ENCODE measurements at places on chromosomes 6 and 20.

DNA sequence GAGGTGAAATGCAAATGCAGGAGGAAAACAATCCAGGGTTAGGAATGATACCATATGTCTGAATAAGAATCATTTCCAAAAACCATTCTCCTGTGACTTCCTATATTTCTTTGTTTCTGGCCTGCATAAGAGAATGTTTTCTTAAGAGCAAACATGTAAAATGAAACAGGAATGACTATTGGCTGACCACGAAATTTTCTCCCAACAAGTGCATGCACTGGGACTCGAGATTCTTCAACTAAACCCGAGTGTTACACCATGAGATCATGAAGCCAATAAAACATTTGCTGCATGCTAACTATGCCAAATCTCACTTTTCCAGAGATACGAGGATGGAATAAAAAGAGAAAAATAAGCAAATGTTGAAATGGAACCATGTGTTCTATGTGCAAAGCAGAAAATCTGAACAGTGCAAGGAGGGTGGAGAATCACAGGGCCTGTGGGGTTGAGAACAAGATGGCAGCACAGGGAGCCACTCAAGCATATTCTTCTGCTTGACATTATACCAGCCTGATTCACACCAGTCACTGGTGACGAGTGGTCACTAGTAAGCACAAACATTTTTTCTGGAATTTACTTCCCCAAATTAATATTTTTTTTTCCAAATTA, 212.2 kb upstream of the FOXA2 start:
- no peak for DNase-seq

DNA sequence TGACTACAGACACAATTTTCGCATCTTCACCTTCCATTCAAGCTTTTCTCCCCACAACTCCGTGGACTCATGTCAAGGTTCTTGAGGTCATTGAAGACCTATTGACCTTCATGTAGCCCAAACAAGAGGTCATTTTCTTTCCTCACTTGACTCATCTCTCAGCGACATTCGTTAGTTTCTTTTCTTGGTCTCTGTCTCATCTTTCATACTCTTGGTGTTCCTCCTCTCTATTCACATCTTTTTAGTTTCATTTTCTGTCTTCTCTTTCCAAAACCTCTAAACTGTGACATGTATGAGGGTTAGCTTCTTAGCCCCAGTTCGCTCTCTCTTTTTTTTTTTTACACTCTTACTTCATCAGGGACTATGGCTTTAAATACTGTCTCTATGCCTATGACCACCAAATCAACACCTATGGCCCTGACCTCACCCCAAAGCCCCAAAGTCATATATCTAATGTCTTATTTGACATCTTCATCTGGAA, 128.6 kb upstream of the BACH2 start:
- no peak for DNase-seq

- no peak for DNase-seq
Observed at GRCh38 chr6:112041535-112041934, 12.4 kb upstream of the CCN6 start.

- DNase-seq: no peak
Observed at GRCh38 chr6:161107779-161108730, 116.5 kb downstream of the MAP3K4 start.

- DNase-seq: no peak
Observed at GRCh38 chr6:74491844-74492374, 713.9 kb downstream of the COL12A1 start.

GRCh38 chr6:142827369-142827768, 117.6 kb downstream of the HIVEP2 start:
- no peak for DNase-seq

GRCh38 chr20:51631011-51631950, 88.8 kb upstream of the NFATC2 start:
- no peak for DNase-seq

DNA sequence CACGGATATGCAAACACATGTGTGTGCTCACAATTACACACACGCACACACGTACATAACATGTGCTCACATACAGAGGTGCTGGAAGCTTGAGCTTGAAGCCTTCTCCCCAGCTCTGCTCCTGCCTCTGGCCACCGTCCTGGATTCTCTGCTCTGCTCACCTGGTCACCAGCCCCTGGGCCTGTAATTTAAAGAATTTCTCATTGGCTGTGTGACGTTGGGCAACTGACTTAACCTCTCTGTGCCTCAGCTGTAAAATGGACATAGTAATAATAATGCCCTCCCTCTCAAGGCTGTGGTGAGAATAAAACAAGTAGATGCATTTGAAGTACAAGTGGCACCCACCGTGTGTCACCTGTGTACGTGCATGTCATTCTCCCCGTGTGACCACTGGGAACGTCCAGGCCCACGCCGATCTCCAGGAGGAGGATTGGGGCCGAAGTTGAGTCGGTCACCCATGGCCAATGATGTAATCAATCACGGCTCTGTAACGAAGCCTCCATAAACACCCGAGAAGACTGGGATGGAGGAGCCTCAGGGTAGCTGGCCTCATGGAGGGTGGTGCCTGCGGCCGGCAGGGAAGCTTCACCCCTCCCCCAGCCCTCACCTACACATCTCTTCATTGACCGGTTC, 160.9 kb upstream of the AFDN start:
- no peak for DNase-seq

DNA sequence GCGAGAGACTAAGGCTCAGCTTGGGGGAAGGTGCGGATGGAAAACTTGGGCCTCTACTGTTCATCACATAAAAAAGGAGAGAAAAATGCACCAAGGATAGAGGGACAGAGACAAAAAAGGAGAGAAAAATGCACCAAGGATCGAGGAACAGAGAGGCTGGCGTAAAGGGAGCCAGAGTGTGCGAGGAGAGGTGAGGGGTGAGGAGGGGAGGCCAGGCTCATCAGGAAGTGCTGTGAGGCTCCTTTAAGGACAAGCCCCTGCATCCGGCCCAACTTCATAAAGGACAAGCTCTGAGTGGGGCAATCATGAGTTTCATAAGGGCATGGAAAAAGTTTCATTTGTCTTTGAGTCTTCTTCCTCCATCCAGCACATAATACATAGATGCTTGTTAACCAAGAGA, 117.2 kb upstream of the NXT1 start:
- no peak for DNase-seq

- DNase-seq: no peak
Observed at GRCh38 chr6:151015101-151015700, 149.7 kb downstream of the MTHFD1L start.

DNA sequence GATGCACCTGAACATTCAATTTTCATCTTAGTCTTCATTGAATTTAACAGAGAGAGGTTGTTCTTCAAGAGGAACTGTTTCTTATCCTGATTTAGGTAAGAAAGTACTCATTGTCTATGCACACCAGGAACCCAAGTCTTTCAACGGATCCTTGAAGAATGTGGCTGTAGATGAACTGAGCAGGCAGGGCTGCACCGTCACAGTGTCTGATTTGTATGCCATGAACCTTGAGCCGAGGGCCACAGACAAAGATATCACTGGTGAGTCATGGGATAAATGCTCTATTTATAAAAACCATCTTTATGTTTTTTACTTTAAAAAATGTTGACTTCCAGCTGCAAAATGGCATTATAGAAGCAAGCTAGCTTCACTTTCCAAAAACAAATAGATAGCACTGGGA, 10.2 kb downstream of the NQO2 start:
- DNase-seq: no peak

DNA sequence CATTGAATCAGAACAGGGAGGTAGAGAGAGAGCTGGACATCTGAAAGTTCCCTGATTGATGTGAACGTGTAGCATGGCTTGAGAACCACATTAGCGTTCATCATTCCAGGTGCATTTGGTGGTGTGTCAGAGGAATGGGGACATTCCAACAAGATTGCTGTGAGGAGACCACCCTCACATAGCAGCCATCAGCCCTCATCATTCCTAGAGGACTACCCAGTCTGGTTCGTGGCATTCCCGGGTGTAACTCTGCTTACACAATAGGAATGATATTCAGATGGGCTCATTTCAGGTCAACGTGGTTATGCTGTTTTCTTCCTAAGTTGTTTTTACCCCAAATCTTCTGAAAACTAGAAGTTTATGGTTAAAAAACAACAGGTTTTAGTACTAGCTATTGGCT, 62.2 kb upstream of the KLHL31 start:
- no peak for DNase-seq

DNA sequence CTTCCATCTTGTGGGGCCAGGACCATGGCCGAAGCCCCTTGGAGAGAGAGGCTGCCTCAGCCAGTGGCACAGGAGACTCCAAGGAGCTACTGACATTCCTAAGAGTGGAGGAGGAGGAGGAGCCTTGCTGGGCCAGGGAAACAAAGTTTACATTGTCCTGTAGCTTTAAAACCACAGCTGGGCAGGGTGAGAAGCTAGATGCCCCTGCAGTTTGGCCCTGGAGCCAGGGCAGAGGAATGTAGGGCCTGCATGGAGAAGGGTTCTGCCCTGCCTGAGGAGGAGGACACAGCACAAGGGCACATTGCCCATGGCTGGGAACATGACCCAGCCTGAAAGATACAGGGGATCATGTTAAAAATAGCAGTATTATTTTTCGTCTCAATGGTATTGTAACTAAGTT, 37.4 kb downstream of the PLCG1 start:
- no peak for DNase-seq

DNA sequence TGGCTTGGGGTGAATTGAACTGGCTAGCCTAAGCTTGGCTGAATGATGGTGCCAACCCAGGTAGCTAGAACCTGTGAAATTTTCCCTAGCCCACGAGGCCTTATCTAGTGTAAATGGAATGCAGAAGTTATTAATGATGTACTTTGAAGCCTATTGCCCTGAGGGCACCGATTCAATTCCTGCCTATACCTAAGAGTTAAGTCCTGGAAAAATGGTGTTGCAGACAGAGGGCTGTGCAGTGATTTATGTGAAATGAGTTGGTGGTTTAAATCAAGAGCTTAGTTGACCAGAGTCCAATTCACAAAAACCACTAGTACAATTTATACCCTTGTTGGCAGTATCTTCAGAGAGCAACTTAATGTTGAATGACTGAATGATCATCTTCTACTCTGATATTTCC, 373.8 kb upstream of the JAG1 start:
- DNase-seq: no peak

GRCh38 chr6:31467151-31467550, 30.8 kb upstream of the MICB start:
- DNase-seq: no peak

GRCh38 chr6:31579546-31580437, 2.4 kb downstream of the LTB start:
- DNase-seq: no peak

- DNase-seq: no peak
Observed at GRCh38 chr6:14146506-14147096, 29.0 kb downstream of the CD83 start.

DNA sequence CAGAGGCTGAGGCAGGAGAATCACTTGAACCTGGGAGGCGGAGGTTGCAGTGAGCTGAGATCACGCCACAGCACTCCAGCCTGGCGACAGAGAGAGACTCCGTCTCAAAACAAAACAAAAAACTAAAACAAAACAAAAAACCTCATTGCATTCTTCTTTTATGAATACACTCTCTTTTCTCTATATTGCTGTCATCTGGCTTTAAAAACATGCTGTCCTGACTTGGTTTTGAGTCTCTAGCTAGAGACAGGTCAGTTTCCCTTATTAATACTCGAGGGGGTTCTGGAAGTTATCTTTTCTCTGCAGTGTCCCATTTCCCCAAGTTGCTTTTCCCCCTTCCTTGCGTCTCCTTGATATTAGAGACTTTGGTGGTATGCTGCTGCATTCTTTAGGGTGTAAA, 50.9 kb downstream of the RIOK1 start:
- no peak for DNase-seq

DNA sequence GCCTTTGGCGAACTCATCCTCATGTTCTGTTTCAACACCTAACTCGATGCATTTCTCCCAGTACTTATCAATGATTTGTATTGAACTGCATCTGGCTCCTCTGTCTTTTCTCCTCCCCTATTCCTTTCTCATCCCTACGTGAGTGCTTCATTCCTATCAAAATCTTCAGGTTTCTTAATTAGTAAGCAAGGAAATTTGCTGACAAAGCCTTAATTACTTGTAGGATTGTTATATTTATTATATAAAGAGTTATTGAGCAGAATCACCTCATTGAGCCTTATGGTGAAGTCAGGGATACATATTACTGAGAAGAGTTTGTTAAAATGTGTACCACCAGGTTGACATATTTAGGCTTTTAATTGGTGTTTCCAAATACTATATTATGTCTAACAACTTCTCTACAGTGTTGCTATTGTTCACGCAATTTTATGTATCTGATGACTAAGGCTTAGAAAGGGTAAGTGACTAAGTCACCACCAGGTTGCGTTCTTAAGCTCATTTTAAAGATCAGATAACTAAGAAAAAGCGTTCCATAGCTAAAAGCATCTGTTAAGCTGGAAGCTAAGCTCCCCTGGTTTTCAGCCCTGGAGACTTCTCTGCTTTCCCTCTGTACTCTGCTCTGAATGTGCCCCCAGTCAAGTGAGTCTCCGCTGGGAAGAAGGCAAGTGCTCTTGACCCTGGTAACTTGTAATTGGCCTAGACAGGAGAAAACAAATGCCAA, 18.9 kb downstream of the SCGN start:
- DNase-seq: no peak

GRCh38 chr6:170464080-170464479, 89.0 kb downstream of the PSMB1 start:
- no peak for DNase-seq

- DNase-seq: no peak
Observed at GRCh38 chr6:6452002-6452401, 131.5 kb upstream of the F13A1 start.

- DNase-seq: no peak
Observed at GRCh38 chr6:98787435-98787834, 46.9 kb upstream of the POU3F2 start.

GRCh38 chr6:155495011-155495768, 39.6 kb upstream of the NOX3 start:
- no peak for DNase-seq

- DNase-seq: no peak
Observed at GRCh38 chr6:24323632-24324337, 34.1 kb downstream of the DCDC2 start.

GRCh38 chr20:56506103-56506502, 18.4 kb upstream of the FAM209A start:
- no peak for DNase-seq

GRCh38 chr6:15389084-15389764, 143.4 kb downstream of the JARID2 start:
- no peak for DNase-seq

GRCh38 chr6:2940010-2940850, 31.1 kb downstream of the SERPINB6 start:
- DNase-seq: peak; percentile 60

GRCh38 chr6:139547122-139547776, 172.8 kb upstream of the CITED2 start:
- no peak for DNase-seq

GRCh38 chr6:129903082-129903481, 42.0 kb upstream of the TMEM244 start:
- no peak for DNase-seq

GRCh38 chr6:141610741-141611140, 522.0 kb upstream of the GJE1 start:
- no peak for DNase-seq

GRCh38 chr6:69801225-69801624, 4.4 kb upstream of the LMBRD1 start:
- no peak for DNase-seq

DNA sequence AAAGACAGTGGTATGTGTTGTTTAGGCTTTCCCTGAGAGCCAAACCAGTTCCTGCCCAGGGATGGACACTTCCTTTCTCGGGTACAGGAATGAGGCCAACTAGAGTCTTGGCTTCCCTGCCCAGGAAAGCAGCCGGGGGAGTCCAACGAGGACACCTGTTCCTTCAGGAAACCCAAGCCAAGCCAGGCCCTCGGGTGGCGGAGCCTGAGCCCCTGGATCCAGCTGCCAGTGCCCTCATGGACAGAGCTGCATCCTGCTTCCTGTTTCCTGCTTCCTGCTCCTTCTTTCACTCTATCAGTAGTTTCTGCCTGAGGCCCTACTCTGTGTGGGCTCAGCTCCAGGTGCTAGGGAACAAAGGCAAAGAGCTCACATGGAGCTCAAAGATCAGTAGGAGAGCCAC, 7.9 kb upstream of the SIRPA start:
- DNase-seq: no peak
